COR-L47 (cell line): ENCODE measurements at places on chromosomes 4 and X.

- peak; percentile 83 for DNase-seq
Observed at GRCh38 chrX:82087699-82088098, 885.8 kb downstream of the SH3BGRL start.

- DNase-seq, result no peak
Observed at GRCh38 chr4:24956091-24956490, 43.2 kb upstream of the CCDC149 start.

GRCh38 chrX:1442016-1442665 lies 10.6 kb downstream of the ASMTL start:
- no peak for DNase-seq

GRCh38 chr4:74096265-74096980 lies 2.6 kb downstream of the CXCL2 start:
- DNase-seq, result no peak

DNA sequence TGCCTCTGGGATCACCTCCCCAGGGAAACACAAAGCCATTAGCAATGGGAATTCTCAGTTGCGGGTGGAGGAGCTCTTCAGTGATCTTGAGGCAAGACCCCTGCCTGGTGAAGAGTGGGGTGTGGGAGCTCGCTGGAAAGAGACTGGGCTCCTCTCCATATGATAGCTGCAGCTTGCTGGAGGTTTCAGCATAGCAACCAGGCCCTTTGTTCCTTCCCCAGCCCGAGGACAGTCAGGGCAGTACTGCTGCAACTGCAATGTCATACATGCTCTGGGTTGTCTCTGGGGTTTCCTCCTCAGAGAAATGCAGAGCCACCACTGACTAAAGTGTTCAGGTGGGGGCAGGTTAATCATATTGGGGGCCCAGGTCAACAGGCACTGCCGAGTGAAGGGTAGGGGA lies 81.3 kb downstream of the ARHGAP24 start:
- DNase-seq, result no peak

GRCh38 chr4:44319129-44319528 lies 129.5 kb downstream of the KCTD8 start:
- no peak for DNase-seq

DNA sequence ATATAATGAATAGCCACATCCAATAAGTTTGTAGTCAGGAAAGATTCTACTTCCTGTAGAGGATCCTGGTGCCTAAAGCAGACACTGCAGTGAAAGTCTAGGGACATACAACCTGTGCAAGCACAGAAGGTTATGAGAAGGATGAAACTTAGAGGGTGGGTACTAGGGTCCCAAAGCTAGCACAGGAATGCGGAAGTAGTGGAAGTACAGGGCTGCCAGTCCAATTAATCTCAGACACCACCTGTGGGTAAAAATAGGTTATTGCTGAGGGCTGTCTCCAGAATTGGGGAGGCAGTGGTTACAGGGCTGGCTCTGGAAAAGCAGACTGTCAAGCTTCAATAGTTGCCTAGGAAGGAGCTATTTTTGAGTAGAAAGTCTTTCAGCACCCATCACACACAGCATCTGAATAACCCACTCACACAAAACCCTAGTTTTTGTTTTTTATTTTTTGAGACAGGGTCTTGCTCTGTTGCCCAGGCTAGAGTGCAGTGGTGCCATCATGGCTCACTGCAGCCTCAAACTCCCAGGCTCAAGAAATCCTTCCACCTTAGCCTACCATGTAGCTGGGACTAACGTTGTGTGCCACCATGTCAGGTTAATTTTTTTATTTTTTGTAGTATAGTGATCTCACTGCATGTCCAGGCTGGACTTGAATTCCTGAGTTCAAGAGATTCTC lies 50.8 kb upstream of the ELF2 start:
- DNase-seq, result no peak

DNA sequence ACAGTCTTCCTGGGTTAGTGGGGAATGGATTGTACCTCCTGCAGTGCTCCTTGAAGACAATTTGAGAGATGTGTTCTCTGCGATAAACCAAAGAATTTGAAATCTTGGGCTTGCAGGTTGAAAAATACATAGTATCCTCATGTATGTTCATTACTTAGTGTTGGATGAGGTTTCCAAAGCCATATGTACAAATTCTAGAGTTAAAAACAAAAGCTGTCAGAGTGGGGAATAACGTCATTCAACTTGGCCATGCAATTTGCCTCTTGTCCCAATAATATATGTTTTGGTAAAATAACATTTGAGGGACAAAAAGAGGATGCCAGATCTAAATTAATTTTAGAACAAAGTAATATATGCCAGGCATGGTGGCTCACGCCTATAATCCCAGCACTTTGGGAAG lies 51.3 kb upstream of the CBR4 start:
- no peak for DNase-seq

GRCh38 chrX:104173841-104174240 lies 7.6 kb downstream of the FAM199X start:
- no peak for DNase-seq

DNA sequence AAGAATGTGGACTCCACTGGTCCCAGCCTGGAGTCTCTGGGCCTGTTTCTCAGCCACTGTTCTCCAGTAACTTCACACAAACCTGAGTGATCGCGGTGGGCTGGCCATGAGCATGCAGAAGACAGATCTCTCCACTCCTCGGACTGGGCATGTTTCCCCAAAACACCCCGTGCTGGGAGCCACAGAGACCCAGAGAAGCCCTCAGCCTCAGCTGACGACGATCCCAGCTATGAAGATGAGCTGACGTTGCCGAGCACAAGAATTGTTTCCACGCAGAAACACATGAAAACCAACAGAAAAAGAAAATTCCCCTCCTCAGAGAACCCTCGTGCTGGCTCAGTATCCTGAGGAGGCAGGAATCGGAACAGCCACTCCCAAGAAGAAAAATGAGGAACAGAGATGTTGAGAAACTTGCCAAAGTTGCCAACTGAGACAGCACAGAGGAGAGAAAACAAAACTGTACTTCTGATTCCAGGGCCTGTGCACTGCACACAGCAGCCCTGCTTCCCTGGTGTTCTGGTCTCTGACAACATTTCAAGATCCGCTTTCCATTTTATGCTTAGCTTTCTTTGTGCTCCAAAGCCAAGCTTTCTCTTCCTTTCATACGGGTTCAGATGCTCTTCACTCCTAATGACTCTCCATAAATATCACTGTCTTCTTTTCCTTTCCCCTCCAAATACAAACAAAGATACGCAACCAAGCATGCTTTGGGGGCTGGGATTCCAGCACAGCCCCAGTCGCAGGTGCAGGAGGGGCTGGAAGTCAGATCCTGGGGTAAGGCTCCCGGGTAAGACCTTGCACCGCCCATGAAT lies 81.4 kb downstream of the IRF2 start:
- DNase-seq, result no peak

GRCh38 chr4:87622303-87622702 lies 14.0 kb downstream of the DSPP start:
- no peak for DNase-seq

DNA sequence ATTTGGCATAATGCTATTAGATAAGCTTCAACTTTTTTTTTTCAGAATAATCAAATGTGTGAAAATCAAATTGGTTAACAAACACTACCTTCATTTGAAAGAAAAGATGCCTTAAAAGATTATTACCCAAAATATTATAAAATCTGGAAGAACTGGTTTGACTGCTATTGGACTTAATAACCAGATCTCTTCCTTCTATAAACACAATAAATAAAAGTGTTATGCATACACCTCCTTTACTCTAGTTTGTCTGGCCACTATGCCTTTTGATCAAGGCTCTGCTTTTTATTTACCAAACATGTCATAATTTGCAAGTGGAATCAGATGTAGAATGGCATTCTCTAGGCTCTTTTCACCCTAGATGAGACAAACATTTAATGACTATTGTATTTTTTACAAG lies 897.3 kb upstream of the EPHA5 start:
- no peak for DNase-seq
